ENCODE measurements at places on chromosomes 5 and 9.
A peak's percentile ranks its signal among the peaks of the same experiment; 100 is the strongest.

- DNase-seq = no peak
Observed at GRCh38 chr9:131098391-131099101, 2.2 kb downstream of the AIF1L start.

- no peak for DNase-seq
Observed at GRCh38 chr5:153558957-153559356, 68.5 kb downstream of the GRIA1 start.

- DNase-seq = no peak
Observed at GRCh38 chr9:110189559-110190320, 18.2 kb downstream of the C9orf152 start.

DNA sequence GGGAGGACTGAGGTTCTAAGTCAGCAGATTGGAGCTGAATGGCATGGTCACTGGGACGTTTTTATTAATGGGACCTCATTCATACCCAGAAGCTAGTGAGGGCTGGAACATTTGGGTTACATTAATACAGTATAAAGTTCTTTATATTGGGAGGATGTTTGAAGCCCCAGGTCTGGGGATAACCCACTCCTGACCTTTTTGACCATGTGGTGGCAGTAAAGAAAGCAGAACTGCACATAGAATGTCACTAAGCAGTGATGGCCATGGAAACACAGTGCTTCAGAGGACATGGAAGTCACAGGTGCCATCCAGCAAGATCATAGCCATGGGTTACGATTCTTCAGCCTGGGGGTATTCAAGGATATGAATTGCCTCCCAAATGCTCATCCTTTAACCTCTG, 176.0 kb downstream of the ATP10B start:
- DNase-seq = no peak

GRCh38 chr9:1916655-1917054, 98.5 kb upstream of the SMARCA2 start:
- DNase-seq = no peak

DNA sequence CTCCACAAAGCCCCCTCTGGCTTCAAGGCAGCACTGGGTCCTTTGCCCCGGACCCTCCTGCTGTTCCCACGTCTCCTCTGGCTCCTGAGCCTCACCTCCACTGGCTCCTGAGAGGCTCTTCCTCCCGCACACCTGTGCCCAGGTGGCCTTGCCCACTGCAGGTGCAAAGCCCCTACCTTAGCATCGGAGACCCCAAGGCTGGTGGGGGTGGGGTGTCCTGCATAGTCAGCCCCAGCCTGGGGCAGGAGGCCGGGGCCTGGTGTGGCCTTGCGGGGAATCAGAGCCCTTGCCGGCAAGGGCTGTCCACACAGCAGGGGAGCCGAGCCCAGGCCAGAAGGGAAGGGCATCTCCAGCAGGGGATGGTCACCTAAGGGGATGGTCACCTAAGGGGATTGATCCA, 41.3 kb upstream of the CEP72 start:
- DNase-seq = no peak

DNA sequence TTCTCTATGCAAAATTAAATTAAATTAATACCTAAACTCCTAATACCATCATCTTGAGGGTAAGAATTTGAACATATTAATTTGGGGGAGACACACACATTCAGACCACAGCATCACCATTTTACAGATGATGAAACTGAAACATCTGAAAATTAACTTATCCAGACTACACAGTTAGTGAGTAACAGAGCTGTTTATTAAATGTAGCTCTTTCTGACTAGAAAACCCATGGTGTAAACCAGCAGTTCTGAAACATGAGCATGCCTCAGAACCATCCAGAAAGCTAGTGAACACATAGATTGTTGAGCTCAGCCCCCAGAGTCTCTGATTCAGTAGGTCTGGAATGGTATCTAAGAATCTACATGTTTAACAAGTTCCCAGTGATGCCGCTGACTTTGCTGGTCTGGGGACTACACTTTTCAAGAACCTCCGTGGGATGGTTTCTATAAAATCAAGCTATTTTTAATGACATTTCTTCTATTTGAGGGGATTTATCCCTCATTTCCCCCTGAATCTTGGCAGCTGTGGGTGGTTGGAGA, 113.5 kb downstream of the RORB start:
- DNase-seq = no peak

DNA sequence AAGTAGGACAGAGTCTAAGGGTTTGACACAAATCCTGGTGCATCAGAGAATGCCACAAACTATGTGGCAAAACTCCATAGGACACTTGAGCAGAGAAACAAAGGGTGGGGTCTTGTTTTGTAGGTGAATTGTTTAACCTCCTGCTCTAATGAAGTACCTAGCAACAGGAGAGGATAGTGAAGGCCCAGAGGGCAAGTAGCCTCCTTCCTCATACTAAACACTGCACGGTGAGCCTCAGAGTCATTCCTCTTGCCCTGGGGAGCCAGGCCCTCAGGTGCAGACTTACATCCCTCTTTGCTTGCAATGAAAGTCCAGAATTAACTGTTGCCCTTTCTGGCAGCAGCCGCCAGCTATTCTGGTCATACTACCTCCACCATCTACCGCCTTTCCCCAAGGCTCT, 166.1 kb downstream of the DROSHA start:
- no peak for DNase-seq

- DNase-seq = no peak
Observed at GRCh38 chr5:145111420-145111819, 723.7 kb downstream of the PRELID2 start.

DNA sequence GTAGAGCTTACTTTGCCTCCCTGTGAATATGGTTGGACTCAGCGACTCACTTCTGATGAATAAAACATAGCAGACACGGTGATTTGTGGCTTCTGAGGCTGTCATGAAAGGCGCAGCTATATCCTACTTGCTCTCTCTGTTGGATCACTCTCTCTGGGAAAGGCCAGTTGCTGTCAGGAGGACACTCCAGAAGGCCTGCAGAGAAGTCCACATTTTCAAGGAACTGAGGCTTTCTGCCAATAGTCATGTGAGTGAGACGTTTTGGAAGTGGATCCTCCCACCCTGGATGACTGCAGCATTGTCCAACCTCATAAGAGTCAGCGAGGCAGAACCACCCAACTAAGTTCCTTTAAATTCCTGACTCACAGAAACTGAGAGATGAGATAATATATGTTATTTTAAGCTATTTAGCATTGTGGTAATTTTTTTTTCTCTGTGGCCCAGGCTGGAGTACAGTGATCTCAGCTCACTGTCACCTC, 156.0 kb upstream of the MAST4 start:
- no peak for DNase-seq

GRCh38 chr9:127945942-127946341, 8.3 kb upstream of the DPM2 start:
- DNase-seq = no peak

- no peak for DNase-seq
Observed at GRCh38 chr5:89008291-89008690, 125.3 kb upstream of the MEF2C start.

- DNase-seq = no peak
Observed at GRCh38 chr5:68953231-68953874, 140.5 kb upstream of the SLC30A5 start.

DNA sequence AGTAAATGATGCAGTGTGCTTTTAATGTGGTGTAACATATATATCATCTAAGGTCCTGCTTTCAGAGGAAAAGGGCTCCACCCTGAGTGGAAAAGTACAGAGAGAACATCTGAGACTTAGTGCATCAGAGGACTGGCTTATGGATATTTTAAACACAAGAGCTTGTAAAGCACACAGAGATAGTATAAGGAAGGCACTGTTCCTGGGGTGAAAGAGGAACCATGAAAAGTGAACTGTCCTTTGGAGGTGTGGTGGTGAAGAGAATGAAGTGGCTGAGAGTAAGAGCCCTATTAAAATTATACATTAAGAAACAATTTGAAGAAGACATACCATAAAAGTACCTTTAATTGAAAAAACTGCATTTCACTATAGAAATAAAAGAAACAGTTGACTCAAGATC, 68.9 kb downstream of the CSF2 start:
- DNase-seq = no peak

DNA sequence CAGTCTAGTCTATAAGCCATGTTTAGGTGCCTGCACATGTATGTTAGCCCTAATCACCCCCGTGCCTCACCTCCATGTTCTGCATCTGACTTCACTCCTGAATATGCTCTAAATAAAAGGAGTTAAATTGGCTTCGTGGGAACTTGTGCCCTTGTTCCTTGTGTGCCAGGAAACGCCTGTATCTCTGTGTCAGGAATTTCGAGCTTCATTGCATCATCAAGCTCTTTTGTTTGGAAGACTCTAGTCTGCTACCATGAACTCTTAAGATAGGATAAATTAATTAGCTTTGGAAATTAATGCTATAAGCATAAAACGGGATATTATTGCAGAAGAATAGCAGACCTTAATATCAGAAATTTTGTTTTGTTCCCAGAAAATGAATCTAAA, 99.2 kb downstream of the ADCY2 start:
- no peak for DNase-seq

- DNase-seq = peak; percentile 12
Observed at GRCh38 chr5:110751902-110752762, 13.3 kb downstream of the SLC25A46 start.

DNA sequence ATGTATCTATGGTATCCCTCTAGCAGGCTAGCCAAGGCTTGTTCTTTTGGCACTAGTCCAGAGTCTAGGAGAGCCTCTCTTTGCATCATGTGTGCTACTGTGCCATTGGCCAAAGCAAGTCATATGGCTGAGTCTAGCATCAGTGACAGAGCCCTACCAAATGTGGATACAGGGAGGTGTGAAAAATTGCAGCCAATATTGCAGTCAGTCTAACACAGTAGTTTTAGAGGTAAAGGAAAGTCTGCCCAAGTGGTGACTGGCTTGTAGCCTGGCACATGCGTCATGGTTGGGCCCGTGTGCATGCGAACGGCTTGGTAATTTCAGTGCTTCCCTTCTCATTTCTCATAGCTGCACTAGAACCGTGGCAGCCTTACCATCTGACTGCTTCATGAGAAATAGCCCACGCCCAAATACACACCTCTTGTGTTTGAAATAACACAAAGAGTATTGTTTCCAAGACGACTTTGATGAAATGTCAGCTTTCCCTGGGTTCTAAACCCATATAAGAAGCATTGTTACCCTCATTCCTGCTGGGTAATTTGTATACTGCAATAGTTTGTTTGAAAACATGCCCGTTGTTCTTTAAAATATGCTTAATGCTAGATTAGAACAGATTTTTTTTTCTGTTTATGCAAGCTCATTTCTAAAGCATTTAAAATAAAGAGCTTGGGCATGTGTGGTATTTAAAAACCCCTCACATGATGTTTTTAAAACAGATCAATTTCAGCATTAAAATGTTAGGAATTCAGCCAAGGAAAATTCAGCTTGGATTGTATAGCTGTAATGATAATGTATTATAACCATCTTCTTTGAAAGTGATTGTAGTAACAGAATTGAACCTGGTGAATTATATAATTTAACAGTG, 113.2 kb downstream of the TLE4 start:
- DNase-seq = no peak

- DNase-seq = no peak
Observed at GRCh38 chr5:169914766-169915165, 65.5 kb downstream of the INSYN2B start.

DNA sequence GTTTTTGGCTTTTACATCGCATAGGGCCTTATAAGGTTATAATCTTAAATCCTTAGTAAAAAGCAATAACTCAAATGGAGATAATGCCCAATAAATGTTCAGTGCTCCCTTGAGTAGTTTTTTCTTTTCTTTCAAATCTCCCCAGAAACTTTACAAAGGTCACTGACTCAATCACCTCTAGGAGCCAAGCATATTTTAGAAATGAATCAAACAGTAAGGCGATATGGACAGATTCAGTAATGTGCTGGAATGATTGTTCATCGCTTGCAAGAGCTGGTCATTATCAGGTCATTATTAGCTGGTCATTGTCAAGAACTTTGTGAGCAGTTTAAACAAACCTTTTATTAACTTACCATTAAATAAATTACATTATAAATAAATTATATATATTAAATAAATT, 130.4 kb upstream of the SLIT3 start:
- no peak for DNase-seq

DNA sequence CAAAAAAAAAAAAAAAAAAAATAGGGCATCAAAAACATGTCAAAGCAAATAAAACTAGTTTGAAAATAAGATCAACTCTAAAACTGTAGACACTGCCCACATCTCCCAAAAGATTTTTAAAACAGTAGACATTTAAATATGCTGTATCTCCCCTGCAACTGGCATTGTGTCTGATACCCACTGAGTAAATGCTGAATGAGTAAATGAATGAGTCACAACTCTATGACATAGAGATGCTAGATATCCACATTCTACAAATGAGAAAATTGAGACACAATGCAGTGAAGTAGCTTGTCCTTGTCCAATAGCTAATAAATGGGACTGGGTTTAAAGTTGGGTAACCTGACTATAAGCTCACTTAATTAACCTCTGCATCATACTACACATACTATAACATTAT, 14.1 kb upstream of the MAP1B start:
- no peak for DNase-seq

GRCh38 chr5:1883120-1883924, 597 bp upstream of the IRX4 start:
- no peak for DNase-seq
